Stimulated activated CD4-positive, alpha-beta T cell treated with anti-CD3 and anti-CD28 coated beads, Interleukin-1b, Interleukin-23, amount 100 ng/mL, for 48 hours (primary cell): ENCODE measurements at places on chromosomes 4 and X.
A peak's percentile ranks its signal among the peaks of the same experiment; 100 is the strongest.

GRCh38 chrX:100120956-100121355, 289.1 kb downstream of the PCDH19 start:
- DNase-seq = no peak

GRCh38 chr4:180809439-180809838, 1433.8 kb upstream of the TENM3 start:
- no peak for DNase-seq

DNA sequence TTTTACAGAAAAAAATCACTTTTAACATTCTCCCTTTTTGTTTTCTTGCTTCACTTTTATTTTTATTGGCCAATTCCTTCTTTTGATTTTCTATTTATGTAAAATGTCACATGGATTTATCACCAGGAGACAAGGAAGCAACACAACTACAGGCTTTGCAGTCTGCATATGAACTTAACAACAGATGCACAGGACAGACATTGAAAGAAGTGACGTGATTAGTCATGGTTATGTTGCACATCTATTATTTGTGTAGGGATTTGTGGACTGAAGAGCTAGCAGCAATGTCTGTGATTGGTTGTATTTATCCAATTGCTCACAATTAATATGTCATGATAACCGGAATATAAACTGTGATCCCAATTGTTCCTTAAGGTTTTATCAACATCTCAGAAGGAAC, 147.8 kb upstream of the KLF3 start:
- DNase-seq = no peak

GRCh38 chr4:84957514-84958420, 8.7 kb downstream of the WDFY3 start:
- DNase-seq = no peak

DNA sequence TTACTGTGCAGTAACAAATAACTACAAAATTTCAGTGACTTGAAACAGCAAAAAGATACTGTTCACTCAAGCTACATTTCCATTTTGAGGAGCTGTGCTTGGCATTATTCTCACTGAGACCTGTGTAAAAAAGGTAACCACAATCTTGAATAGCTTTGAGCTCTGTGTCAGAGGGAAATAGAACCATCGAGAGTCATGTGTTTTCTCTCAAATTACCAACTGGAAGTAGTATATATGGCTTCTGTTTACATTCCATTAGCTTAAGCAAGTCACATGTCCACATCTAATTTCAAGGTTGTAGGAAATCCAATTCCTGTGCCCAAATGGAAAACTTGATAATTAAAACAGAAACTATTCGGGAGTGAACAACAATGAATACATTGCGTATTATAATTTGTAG, 82.9 kb upstream of the BANK1 start:
- no peak for DNase-seq

DNA sequence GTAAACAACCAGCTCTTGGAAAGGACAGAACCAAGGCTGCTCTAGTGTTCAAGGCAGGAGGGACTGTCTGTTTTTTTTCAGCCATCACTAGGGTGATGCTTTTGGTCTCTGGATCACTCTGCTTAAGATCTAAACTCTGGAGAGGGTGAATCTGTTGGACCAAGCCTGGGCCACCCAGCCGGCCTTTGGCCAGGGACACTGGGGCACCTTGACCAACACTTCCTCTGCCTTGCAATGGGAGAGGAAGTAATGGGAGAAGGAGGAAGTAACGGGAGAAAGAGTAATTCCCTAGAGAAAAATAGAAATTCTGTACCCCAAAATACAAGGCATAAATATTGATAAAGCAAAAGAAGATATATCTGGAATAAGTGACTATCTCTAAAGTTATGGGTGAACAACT, 12.9 kb downstream of the CHRNA9 start:
- no peak for DNase-seq

DNA sequence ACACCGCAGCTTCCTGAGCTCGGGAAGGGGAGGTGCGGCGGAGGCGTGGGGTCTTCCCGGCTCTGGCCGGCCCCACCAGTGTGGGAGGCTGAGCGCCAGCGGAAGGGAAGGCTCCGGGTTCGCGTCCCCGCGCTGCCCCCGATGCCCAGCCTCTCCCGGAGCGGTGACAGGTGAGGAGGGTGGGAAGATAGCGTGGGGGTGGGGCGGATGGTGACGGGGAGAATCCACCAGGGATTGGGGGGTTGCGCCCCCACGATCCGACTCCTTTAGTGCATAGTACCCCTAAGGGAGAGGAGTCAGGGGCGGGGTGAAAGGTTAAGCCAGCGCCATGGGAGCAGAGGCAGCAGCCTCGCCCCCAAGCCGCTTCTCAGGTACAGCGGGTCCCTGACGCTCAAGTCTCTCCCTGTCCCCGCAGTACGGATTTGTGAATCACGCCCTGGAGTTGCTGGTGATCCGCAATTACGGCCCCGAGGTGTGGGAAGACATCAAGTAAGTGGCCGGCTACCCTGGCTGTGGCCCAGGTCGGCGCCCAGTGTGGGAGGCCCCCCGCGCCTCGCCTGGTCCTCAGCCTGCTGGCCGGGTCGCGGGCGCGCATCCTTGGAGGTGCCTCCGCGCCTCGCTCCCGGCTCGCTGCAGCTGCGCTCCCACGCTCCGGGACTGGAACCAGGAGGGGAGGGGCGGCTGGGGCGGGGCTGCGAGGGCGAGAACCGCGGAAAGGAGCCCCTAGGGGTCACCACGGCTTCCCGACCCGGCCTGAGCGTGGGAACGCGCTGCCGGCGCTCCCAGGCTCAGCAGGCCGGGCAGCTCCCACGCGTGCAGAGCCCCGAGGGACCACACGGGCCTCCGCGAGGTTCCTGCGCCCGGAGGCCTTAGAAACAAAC, 791 bp downstream of the GUCY1B1 start:
- DNase-seq = no peak

DNA sequence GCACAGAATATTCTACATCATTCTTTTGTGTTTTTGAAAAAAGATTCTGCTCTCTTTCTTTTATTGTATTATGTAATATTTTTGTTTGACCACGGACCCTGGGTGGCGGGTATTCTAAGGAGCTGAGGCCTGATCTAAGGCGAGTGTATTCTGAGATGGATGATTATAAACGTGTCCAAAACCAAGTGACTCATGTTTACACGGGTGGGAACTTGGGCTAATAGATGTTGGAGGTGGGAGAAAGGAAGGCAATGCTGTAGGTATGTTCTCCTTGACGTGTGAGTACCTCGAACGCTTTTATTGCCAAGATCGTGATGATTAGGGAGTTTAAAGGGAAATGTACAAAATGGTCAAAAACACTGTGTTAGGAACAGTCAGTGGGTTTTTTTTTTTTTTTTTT, 188.9 kb upstream of the FAT1 start:
- no peak for DNase-seq

DNA sequence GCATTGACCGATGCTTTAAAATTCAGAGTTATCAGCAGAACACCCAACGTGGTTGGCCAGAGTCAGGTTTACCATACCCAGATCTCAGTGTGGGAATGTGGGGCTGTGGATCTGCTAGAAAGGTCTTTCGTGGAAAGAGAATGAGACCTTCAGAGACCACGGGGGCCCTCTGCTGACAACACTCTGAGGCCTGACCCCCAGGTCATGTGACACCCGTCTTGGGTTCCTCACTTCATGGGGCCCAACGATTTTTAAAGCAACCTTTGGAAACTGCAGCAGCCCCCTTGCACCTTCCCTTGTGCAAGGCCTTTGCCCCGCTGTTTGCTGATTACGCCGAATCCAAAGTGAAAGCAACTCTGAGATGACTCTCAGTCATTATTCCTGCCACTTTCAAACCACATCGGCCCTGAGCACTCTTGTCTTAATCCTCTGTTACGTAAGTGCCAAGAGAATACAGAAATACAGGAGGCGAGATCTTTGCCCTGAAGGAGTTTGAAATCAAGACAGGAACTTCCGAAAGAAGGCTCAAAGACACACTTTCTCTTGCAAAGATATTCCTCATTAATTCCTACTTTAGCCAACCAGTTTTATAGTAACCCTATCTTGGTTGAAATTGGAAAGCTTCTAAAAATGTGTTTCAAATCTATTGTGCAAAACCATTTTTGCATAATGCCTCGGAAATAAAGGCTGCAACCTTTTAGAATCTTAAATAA, 88.3 kb downstream of the EVC2 start:
- no peak for DNase-seq

GRCh38 chr4:134747108-134747805, 545.7 kb upstream of the PABPC4L start:
- no peak for DNase-seq

- no peak for DNase-seq
Measured at GRCh38 chrX:115960440-115961084, 210.0 kb upstream of the AGTR2 start.

DNA sequence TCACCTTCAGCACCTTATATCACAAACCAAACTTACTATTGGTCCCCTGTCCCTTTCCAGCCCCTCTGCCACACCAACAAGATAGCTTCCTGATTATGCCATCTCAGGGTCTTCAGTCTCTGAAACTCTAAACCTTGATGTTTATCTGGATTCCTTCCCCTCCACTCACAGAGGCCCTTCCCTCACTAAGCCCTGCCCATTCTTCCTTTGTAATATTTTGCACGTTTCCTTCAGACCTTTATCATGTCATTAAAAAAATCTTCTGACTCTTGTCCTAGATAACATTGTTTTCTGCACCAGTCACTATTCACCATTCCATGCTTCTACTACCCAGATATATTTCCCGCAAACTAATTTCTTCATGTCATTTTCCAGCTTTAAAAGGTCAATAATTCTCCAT, 17.7 kb upstream of the CEP135 start:
- DNase-seq = no peak

GRCh38 chrX:55489314-55490009, at the start of gene USP51:
Gene USP51, minus strand, starts transcription at chrX:55489848. Its CDS starts 909 bp downstream, at chrX:55488939.
- DNase-seq = peak; percentile 1

GRCh38 chr4:37741564-37741963, 55.4 kb upstream of the RELL1 start:
- no peak for DNase-seq

- peak; percentile 4 for DNase-seq
Measured at GRCh38 chrX:150688911-150689451, 4.2 kb upstream of the MTMR1 start.

DNA sequence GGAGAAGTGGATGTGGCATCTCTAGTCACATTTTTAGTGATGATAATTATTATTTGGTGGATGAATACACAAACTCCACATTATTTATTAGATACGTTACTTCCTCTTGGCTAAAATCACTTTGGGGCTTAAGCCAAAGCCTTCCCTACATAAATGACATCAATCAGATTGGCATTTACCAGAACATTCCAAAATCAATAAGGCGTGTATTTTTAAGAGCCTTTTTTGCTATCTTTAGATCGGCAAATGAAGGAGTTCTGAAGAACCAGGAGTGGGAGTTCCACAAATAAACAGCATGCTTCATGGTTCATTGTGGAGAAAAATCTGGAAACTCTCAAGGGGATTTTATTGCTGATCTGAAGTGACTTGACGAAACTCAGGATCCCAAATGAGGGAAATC, 89.7 kb downstream of the AMELX start:
- DNase-seq = no peak

- DNase-seq = peak; percentile 5
Measured at GRCh38 chr4:101279377-101279871, 67.9 kb downstream of the PPP3CA start.

DNA sequence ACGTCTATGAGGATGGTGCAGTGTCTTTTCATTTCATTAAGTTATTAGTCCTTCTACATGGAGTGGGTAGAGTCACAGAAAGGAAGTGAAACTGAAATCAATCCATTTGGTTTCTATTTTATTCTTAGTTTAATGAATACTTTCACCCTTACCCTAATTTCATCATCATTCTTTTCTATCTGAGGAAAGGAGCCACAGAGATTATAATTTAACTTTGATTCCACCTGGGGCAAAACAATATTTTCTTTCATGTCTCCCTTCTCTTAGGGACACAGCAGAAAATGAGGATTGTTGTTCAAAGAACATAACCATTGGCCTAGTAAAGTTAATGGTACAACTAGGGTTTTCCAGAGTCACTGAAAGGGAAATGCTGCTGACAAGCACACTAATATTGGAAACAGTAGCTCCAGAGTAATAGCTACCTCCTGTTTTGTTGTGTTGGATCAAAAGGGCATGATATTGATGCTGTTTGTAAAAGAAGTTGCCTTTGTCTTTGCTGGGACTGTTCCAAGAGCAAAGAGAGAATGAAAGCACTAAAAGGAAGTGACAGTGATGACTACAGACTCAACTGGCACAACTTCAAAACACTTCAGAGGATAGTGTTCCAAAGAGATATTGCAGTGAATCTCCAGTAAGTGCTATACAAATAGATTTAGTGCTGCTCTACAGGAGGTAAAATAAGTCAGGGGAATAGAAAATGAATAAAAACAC, 247.1 kb upstream of the PITX2 start:
- no peak for DNase-seq

DNA sequence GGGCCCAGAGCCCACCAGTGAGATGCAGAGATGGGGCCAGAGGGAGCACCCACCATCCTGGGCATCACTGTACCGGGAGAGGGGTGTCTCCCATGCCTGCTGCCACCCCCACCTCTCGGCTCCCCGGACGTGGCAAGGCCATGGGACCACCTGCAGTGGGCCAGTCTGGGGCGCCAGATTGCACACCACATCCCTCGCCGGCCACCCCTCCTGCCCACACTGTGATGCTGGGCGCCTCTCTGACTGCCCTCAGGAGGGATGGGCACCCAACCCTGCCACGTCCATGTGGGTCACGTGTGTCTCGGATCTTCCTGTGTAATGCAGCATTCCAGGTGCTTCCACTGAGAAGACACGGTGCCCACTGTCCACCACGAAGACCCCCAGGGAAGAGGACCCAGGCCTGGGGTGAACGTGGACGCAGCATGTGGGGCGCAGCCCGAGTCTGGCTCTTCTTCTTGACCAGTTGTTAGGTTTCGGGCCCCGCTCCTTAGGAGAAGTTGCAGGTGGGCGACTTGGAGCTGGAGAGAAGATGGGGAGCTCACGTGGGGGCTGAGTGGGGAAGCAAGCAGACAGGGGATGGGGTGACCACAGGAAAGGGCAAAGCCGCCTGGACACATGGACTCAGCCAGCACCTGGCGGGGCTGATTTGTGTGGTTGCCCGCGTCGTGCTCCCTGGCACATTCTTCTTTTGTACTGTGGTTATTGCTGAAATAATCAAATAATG, 47.7 kb downstream of the ZFYVE28 start:
- DNase-seq = no peak

GRCh38 chr4:3212391-3213105, 36.4 kb upstream of the MSANTD1 start:
- no peak for DNase-seq

DNA sequence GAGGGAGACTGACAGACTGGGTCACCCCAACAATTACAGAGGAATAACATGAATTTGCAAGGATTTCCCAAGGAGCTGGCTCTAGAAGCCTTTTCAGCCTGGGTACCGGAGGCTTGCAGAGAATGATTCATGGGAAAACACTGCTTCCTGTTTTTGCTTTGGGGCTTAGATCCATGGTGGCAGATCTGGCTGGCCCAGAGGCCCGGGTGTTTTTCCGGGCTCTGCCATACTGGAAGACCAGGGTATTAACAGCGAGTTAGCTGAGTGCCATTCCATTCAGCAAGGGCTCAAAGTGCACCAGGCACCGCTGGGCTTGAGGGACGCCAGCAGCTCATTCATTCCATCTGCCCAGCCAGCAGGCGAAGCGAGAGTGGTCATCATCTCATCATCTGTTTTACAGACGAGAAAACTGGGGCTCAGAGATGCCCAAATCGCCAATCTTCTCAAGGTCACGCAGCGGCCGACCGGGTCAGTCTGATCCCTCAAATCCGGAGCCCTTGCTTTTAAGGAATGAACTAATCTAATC, 1.3 kb downstream of the WDR1 start:
- no peak for DNase-seq
